ENCODE measurements at places on chromosomes 3 and 15. TPM values are rescaled to one million over a fixed set of nuclear protein-coding genes. Genes with fewer than 3 reads are reported as not detected.

SENP2 gene
- total RNA-seq: 39.6 TPM

AGBL1 gene
- not detected for total RNA-seq

SH2D7 gene
- total RNA-seq: not detected

GABRB3 gene
- total RNA-seq: 2.2 TPM

TMEM40 gene
- total RNA-seq: not detected

GRK7 gene
- total RNA-seq: not detected

FMN1 gene
- total RNA-seq: 9.2 TPM

ADAMTSL3 gene
- total RNA-seq: 2.0 TPM

GNAT1 gene
- not detected for total RNA-seq

GNB4 gene
- total RNA-seq: 50.5 TPM

CCR9 gene
- not detected for total RNA-seq

AP3B2 gene
- total RNA-seq: 5.8 TPM

CFAP100 gene
- total RNA-seq: not detected

RHCG gene
- not detected for total RNA-seq

KCNMB2 gene
- 0.41 TPM for total RNA-seq

CLDN11 gene
- 661 TPM for total RNA-seq

IL17RE gene
- 1.5 TPM for total RNA-seq

CCDC9B gene
- 16.2 TPM for total RNA-seq

CPLX3 gene
- total RNA-seq: not detected

GOLGA6D gene
- not detected for total RNA-seq

ABCF3 gene
- 49.4 TPM for total RNA-seq

OR5AC2 gene
- not detected for total RNA-seq

GOLGA6A gene
- total RNA-seq: not detected

SNTN gene
- not detected for total RNA-seq

All from fibroblast of the aortic adventitia (primary cell).